CD4-positive, alpha-beta T cell treated with Interleukin-6 at 100 ng/mL for 8 hours (primary cell): ENCODE measurements at places on chromosomes 5 and 9.

DNA sequence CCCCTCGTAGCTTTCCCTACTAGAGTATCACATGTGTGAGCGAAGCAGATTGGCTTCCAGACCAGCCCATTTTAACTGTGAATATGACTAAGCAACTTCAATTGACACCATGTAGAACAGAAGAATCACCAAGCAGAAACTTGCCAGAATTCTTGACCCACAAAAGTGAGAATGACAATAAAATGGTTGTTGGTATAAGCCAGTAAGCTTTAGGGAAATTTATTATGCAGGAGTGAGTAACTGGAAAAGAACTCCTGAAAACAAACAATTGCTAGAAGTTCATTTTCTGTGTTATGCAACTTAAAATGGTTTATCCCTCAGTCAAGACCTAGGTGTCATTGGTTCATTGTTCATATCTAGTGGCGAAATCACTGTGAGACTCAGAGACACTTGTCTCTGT, 303.1 kb downstream of the DMRT2 start:
- DNase-seq, result no peak

- no peak for DNase-seq
Measured at GRCh38 chr5:72599519-72600370, 92.5 kb upstream of the ZNF366 start.

- DNase-seq, result no peak
Measured at GRCh38 chr9:125393426-125393825, 131.8 kb downstream of the GAPVD1 start.

DNA sequence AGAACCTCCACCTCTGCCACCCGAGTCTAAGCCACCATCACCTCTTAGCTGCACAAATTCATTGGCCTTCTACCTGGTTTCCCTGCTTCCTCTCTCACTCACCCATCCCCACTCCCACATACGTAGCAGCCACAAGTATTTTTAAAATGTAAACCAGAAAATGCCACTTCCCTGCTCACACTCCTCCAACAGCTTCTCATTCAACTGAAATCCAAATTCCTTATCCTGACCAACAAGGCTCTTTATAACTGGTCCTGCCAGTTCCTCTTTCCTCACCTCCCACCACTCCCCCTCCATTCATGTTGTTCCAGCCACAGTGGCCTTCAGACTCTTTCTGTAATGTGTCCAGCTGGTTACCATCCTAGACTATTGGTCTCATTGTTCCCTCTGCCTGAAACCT, 25.0 kb upstream of the PALM2AKAP2 start:
- no peak for DNase-seq

DNA sequence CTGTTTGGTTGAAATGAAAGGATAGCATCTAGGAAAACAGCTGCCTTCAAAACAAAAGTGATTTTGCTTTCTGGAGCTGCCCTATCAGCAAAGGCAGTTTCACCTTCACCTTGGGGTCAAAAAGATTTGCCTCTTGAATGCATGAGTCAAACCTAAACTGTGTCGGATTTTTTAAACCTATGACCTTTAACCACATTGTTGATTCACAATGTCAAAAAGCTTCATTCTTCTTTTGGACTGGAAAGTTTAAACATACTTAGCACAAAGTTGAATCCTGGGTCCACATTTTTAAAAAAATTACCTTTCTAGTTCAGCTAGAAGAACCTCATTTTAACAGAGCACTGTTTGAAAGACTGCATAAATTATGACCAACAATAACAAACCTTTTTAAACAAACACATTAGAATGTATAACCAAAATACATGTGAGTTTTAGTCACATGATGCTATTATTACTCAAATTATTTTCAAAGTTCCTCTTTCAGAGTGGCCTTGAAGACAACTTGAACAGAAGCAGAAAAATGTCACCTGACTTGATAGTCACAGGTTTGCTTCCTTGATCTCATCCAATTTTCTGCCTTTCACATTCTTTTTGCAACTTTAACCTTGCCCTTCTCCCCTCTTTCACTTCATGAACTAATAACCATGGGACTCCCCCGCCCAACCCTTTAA, 109.7 kb upstream of the LHFPL2 start:
- no peak for DNase-seq

GRCh38 chr5:25056836-25057235, 412.1 kb upstream of the CDH10 start:
- DNase-seq, result no peak

- no peak for DNase-seq
Measured at GRCh38 chr5:63963926-63964325, 1.7 kb upstream of the HTR1A start.

GRCh38 chr5:173429489-173430150, 101.4 kb upstream of the STC2 start:
- DNase-seq, result no peak

- DNase-seq, result no peak
Measured at GRCh38 chr9:80875947-80876346, 813.4 kb downstream of the TLE1 start.

DNA sequence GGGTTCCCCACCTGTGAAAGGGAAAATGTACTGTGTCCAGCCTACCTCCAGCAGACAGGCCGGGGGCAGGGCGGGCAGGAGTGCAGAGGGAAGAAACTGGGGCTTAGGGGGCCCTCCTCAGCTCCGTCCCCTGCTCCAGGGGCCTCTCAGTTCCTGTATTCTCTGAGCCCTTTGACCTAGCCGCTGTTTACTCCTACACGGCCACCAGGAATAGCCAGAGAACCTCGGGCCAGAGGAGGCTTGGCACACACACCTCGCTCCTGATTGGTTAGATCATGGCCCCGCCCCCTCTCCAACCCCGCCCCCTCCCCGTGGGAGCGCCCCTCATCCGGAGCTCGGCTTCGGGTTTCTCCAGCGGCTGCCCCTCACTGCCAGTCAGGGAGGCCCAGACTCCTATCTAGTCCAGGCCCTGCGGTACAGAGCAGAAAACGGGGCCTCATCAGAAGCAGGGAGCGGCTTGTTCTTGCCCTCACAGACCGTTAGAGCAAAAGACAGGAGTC, 2.2 kb downstream of the ST6GALNAC6 start:
- no peak for DNase-seq

- no peak for DNase-seq
Measured at GRCh38 chr5:137672001-137672400, 63.9 kb downstream of the KLHL3 start.

GRCh38 chr9:26502311-26502710, 390.3 kb downstream of the CAAP1 start:
- DNase-seq, result no peak

- DNase-seq, result no peak
Measured at GRCh38 chr9:121013911-121014310, 36.2 kb downstream of the C5 start.

- DNase-seq, result no peak
Measured at GRCh38 chr5:35239911-35240610, 9.8 kb upstream of the PRLR start.

DNA sequence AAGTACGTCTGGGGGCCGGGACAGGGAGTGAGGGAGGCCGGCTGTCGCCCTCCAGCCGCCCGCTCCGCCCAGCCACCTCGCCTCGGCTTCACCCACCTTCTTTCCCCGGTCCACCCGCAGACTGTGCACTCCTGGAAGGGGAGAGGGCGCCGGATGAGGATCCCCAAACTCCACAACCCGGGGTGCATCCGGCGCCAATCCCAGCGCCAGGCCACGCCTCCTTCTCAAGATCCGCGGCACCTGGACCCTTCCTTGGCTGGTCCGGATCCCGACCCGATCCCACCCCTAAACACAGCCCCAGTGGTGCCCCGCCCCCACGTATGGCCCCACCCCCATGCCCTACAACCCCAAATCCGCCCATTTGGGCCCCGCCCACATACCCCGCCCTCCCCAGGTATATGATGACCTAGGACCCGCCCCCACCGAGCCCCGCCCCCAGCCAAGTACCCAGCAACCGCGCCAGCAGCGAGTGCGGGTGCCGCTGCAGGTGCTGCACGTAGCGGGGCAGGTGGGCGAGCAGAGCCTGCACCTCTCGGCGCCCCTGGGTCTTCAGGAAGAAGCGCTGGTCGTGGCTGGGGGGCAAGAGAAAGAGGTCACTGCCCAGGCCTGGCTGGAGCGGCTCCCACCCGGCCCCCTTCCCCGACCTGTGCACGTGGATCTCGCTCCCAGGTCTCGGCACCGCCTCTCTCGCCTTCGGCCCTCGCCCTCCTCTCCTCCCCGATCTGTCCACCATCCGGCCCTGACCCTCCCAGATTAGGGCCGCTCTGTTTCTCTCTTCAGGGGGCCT, 3.2 kb downstream of the PIP5KL1 start:
- DNase-seq, result peak; percentile 80
